AG09309 (cell line): ENCODE measurements at places on chromosomes 5 and 9.

DNA sequence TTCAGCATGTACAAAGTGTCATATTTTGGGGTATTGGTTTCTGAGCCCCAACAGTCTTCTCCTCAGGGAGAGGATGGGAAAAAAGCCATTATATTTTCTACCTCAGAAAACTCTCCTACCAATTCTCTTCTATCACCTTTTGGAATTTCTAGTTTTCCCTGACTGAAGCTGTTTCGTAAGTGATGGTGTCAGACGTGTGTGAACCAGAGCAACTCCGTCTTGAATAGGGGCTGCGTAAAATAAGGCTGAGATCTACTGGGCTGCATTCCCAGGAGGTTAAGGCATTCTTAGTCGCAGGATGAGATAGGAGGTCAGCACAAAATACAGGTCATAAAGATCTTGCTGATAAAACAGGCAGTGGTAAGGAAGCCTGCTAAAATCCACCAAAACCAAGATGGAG is 197.3 kb upstream of the C9orf72 start:
- no peak for DNase-seq

- DNase-seq = no peak
Observed at GRCh38 chr5:127599847-127600246, 49.0 kb upstream of the CTXN3 start.

DNA sequence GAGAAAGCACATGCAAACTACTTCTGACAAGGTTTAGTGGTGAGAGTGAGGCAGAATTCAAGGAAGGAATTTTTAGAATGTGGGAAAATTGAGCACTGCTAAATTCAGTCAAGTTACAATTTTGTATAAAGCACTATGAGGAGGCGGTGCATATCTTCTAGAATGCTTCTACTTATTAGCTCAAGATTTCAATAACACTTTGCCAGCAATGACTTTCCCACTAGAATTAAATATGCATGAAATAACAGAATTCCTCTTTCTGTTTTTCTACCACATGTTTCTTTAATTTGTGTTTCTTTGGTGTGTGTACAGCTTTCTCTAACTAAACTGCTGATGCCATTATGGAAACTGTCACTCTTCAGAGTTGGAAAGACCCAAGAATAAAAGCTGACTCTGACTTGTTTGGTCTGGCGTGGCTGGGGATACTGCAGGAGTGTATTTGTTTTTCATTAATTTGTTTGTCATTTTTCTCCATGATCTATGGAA is 163.5 kb downstream of the ARSB start:
- DNase-seq = no peak

- DNase-seq = peak; percentile 98
Observed at GRCh38 chr9:70902692-70903131, 218.7 kb downstream of the TRPM3 start.

DNA sequence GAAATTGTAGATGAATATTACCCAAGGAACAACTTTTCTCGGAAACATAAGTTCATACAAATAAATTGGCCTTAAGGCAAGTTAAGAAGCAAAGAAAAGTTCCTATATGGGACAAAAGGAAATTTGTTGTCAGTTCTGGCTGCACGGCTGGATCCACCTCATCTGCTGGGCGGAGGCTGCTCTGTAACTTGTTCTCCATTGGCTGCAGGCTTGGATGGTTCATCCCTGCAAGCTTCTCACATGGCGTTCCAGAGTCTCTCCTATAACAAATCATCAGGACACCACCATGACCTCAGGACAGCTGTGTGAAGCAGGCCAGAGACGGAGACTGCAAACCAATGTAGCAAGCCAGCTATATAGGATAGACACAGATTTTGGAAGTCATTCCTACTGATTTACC is 81.4 kb upstream of the DAB2 start:
- no peak for DNase-seq

GRCh38 chr9:68495247-68495646 is 45.4 kb downstream of the TMEM252 start:
- DNase-seq = no peak

DNA sequence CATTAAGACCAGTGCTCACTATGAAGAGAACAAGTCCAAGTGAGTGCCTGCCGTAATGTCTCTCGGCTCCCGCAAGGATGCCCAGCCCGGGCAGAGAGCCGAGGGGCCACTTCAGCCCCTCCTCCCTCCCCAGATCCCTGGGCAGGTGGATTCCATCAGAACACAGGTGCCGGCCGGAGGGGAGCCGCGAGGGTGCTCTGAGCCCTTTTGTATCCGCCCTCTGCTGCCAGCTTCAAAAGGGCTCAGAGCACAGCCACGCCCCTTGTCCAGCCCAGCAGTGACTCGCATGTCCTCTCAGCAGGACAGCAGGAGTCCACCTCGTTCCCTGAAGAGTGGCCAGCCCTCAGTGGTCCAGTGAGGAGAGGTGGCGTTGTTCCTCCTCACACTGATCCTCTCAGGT is 43.9 kb downstream of the CYFIP2 start:
- no peak for DNase-seq
